ENCODE measurements at places on chromosomes 11 and 22.

DNA sequence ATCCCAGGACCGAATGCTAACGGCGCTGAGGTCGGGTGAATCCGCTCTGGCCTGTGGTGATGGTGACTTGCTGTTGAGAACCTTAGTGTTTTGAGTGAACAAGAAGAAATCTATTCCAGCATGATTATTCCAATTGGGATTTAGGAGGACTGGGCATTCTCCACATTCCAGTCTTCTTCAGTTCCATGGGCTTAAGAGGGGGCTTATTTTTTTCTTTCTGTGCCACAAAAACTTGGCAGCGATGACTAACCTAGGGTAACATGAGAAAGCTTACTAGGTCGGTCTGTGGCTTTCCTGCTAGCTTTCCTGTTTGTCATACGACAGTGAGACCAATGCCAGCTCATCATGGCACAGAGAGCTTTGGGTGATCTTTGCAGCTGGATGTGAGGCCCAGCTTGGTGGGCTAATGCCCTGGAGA, 62.9 kb upstream of the ATXN10 start:
- peak; percentile 91 for DNase-seq

DNA sequence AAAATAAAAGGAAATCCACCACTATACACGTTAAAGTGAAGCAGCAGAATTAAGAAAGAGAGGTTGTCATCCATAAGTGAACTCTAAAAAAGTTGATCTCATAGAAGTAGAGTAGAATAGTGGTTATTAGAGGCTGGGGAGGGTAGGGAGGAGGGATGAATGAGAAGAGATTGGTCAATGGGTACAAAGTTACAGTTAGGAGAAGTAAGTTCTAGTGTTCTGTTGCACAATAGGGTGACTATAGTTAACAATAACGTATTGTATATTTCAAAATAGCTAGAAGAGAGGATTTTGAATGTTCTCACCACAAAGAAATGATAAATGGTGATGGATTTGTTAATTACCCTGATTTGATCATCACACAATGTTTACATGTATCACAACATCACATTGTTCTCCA, 72.0 kb downstream of the CD82 start:
- DNase-seq: no peak

DNA sequence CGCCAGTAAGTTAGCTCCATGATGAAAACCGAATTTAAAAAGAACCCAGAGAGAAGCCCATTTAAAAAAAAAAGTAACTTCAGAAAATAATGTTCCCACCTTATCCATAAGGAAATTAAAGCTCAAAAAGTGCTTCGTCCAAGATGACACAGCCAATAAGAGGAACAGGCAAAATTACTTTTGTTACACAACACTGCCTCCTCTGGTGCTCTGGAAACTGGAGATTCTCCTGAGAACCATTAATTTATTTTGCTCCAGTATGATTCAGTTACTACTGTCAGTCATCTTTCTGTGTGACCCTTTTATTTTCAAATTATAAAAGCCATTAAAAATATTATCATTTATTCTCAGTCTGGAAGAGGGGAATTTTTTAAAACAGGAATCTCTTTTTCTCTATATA, 2.0 kb downstream of the IFT27 start:
- peak; percentile 21 for DNase-seq

GRCh38 chr11:117271208-117271607, 19.9 kb upstream of the BACE1-AS start:
- no peak for DNase-seq

DNA sequence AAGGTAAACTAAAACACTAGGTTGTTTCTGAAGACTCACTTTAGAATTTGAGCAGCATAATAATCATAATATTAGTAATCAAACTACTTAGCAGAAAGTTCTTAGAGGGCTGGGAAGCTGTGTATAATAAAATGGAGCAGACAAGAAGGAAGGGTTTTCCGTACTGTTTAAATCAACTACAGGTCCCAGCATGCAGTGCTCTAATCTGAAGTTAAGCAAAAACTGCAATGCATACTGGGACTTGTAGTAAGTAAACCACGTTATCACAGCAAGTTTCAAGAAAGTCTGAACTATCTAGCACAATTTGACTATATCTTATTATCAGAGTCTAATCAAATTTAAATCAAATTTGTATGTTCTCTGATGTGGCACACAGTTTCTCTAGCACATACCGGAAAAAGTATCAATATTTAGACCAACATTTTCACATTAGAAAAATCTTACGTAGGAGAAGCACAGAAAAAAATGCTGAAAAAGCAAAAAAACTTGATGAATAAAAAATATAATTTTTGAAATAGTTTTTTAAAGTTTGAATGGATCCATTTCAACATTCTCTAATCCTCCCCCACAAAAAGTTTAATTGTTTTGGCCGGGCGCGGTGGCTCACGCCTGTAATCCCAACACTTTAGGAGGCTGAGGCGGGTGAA, 8.2 kb downstream of the PHF21A start:
- DNase-seq: peak; percentile 44

DNA sequence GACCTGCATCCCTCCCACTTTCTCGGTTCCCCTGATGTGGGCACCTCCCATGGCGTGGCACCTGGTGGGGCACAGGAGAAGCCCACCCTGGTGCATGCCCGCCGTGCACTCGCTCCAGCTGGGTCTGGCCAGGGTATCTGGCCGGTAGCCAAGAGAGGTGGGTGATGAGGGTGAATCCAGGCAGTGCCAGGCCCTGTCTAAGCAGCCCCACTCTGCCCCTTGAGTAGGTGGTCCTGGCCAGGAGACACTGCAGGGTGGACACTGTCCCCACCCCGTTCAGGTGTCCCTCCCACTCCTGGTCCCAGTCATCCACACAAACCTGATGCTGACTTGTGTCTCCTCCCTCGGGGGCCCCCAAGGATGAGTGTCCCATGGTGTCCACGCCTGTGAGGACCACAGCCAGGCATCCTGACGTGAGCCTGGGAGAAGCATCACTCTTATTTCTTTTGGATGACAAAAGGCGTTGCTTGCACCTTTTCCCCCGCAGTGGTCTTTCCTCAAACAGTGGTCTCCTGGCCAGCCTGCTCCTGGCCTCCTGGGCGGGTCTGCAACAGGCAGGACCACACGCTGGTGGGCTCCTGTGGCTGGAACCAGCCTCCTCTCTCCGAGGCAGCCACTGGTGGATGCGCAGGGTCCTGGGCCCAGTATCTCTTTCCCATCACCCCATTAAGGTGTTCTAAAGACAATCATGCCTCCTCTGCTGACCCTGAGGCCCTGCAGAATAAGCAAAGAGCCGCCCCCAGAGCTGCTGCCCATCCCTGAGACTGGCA, 922.3 kb downstream of the BRD1 start:
- DNase-seq: no peak

DNA sequence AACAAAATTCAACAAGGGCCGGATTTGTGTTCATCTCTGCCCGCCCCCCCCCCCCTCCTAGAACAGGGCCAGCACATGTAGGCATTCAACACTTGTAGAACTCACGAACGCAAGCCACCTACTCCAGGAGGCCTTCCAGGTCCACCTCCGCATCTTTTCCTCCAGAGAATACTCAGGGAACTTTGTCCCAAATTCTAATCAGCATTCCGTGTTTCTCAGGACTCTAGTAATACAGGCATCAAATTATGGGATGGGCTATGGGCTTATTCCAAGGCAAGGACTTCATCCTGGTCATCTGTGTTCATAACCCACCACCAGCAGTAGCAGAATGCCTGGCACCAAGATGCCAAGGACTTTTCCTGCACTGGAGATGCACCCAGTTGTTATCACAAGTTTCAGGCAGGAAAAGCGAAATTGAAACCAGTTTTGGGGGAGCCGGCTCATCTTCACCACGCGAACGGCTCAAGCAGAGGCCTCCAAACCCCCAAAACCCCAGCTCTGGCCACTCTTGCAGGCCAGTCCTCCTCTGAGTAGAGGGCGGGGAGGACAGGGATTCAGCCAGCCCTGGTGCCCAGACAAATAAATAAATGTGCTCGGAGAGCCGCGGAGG, 462 bp downstream of the UBE2L6 start:
- DNase-seq: no peak

GRCh38 chr22:40857309-40857855, 434 bp downstream of the XPNPEP3 start:
- no peak for DNase-seq

DNA sequence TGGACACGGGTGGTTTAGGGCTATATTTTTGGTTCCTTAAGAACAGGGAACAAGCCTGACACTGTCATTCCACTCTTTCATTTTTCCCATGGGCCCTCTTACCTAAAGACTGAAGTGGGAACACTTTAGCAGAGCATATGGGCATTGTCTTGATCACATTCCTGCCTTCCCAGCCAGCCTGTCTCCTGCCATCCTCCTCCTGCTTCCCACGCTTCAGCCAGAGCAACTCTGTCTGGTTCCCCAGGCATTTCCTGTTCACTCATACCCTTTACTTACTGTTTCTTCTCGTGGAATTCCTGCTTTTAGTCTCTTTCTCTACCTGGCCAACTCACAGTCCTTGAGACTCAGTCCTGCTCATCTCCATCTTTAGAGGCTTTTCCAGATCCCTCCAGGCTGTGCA, 22.8 kb downstream of the MRPL16 start:
- peak; percentile 54 for DNase-seq

GRCh38 chr11:22566293-22566692, 59.3 kb downstream of the FANCF start:
- DNase-seq: no peak

GRCh38 chr11:94574193-94574961, 7.2 kb downstream of the PIWIL4 start:
- DNase-seq: peak; percentile 84

GRCh38 chr11:13052130-13052571, 43.0 kb downstream of the RASSF10 start:
- DNase-seq: no peak

DNA sequence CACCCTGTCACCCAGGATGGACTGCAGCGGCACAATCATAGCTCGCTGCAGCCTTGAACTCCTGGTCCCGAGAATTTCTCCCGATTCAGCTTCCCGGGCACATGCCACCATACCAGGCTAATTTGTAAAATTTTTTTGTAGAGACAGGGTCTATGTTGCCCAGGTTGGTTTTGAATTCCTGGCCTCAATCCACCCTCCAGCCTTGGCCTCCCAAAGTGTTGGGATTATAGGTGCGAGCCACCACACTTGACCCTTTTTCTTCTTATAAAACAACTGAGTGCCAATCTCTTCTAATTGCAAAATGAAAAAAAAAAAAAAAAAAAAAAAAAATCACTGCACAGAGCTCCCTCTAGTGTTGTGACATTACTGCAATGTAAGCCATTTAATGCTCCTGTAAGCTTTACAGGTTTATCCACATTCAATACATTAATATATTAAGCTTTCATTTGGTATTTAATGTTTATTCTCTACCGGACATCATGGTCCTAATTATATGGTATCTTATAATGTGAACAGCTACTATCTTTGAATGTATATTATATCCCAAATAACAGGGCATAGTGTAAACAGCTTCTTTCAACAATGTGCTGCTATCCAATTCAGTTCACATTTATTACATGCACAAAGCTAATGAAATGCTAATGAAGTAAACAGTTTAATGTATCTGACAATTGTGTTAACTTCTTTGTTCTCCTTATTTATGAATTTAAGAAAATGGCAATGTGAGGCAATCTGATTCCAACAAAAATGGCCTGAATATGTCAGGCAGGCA, 44.6 kb downstream of the COPB1 start:
- DNase-seq: peak; percentile 39

- peak; percentile 54 for DNase-seq
Measured at GRCh38 chr11:63917692-63918506, 935 bp upstream of the RCOR2 start.

- DNase-seq: no peak
Measured at GRCh38 chr11:1667906-1668305, 29.1 kb upstream of the KRTAP5-6 start.

DNA sequence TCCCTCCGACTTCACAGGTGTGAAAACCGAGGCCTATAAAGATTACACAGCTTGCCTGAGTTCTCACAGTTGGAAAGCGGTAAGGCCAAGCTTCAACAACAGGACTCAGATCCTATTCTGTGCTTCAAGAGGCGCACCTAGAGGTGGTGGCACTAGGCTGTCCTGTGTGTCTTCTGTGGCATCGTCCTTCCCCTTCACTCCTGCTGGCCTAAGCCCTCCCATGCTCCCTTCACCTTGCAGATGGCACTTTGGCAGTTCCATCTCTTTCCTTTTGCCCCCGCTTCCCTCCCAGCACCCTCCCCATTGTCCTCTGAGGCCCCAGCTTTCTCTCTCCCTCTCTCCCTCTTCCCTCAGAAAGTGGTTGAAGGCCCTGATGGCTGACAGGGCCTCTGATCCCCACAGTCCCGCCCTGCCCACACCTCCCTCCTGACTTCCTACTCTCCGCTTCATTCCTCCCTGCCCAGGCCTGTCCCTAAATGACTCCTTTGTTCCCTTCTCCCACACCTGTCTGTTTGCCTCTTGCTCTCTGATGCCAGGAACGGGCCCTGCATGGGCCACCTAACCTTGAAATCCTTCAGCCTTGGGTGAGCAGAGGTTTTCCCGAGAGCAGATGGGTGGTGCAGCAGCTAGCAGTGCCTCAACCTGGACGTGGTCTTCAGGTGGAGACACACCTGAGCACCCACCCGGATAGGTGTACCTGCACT, 5.8 kb downstream of the TRIM29 start:
- DNase-seq: no peak

DNA sequence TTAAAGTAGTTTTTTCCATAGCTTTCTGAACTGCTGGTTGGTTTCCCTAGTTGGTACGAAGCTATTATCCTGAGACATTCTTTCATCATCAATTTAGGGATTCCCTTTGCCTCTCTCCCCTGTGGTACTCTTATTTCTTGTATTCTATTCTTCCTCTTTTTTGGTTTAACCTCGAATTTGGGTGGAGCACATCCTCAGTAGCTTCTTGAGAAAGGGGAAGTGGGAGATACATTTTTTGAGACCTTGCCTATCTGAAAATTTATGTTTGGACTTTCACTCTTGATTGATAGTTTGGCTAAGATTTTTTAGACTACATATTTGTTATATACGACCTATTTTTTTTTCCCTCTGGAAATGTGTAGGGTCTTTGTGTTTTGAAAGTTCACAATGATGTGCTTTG, 121.7 kb upstream of the ZBED5 start:
- DNase-seq: no peak

DNA sequence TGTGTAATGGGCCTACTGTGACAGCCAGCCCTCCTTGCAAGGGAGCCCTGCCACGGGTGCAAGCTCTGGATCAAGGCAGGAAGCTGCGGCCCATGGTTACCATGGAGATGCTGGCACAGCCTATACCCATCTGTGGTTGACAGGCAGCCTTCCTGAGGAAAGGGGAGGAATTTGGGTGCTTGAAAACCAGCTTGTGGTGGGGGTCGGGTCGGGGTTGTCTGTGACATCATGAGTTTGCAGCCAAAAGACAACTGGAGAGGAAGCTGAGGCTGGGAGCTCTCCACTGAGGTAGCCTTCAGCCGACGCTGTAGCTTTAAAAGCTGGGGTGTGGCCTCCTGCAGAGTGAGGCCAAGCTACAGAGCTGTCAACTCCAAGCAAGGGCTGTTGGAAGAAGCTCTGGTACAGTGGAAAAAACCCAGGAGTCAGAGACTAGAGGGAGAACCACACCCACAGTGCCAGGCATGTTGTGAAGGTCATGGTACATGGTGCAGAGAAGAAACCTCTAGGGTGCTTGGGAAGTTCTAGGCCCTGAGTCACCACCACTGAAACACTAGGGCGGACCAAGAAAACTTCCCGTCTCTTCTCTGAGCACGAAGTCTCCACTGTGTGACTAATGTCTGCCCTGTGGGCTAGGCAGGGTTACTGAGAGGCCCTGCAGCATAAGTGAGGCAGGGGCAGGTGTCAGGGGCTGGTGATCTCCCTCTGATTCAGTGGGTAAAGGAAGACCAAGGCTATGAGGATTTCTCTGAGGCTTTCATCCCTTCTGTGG, 10.8 kb upstream of the LDHA start:
- DNase-seq: peak; percentile 95

Data from fibroblast of skin of right quadriceps (primary cell).